ENCODE measurements at places on chromosomes 1 and 21. TPM values are rescaled to one million over a fixed set of nuclear protein-coding genes. Genes with fewer than 3 reads are reported as not detected.

DNA sequence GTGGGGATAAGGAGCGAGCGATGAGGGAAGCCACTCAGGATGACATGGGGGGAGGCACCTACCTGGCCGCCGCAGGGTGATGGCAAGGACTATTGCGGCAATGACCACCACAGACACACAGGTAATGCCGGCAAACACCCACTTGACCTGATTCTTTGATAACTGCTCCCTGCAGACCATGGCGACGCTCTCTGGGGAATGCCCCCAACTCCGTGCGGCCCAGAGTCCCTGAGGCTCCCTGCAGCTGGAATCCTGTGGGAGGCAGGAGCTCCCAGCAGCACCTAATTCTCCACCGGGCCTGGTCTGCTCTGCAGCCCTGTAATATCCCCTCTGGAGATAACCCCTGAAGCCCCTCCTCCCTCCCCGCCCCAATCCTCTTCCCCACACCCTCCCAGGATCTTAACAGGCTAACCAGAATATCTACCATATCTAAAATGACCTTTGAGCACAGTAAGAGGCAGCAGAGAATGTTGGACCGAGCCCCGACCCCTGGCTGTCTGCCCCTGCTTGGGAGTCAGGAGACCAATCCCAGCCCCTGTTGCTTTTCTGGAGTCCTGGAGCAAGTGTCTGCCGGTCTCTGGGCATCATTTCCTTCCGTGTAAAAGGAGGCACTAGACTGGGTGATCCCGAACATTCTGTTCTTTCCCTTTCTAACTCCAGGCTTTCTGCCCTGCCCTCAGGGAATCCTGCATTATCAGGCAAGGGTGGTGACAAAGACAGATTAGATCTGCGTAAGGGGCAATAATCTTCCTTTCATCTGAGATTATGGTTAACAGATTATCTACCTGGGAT, at the start of gene FAM151A:
FAM151A (minus strand) TSS at position 310 of the 792 bp plus-strand sequence; CDS start at position 180, 130 bp downstream.
- H3K36me3 ChIP-seq: no peaks in the 10 kb centered on the region
- no peak for DNase-seq
- no peaks in the 10 kb centered on the region for H3K27me3 ChIP-seq
- H3K4me3 ChIP-seq: no peak within 1 kb of the TSS
- no peak within 1 kb of the TSS for H3K27ac ChIP-seq
- H3K4me1 ChIP-seq: peaks cover 4% of the 10 kb centered on the region

Gene OR2AJ1
- not detected for total RNA-seq

GRCh38 chr1:35398739-35399138, 130.2 kb downstream of the ZMYM4 start:
- H3K27ac ChIP-seq: no peak overlapping the region
- no peak for DNase-seq
- H3K27me3 ChIP-seq: no peaks in the 10 kb centered on the region
- H3K36me3 ChIP-seq: peaks cover 19% of the 10 kb centered on the region

- no peaks in the 10 kb centered on the region for H3K27me3 ChIP-seq
- no peaks in the 10 kb centered on the region for H3K4me1 ChIP-seq
- H3K27ac ChIP-seq: no peak overlapping the region
- DNase-seq: no peak
- no peaks in the 10 kb centered on the region for H3K36me3 ChIP-seq
Observed at GRCh38 chr1:80048716-80049115, 1042.2 kb upstream of the ADGRL4 start.

- peaks cover 45% of the 10 kb centered on the region for H3K36me3 ChIP-seq
- no peaks in the 10 kb centered on the region for H3K27me3 ChIP-seq
- no peak overlapping the region for H3K4me3 ChIP-seq
- DNase-seq: no peak
Observed at GRCh38 chr1:32170991-32171390, 8.5 kb upstream of the TXLNA start.

DNA sequence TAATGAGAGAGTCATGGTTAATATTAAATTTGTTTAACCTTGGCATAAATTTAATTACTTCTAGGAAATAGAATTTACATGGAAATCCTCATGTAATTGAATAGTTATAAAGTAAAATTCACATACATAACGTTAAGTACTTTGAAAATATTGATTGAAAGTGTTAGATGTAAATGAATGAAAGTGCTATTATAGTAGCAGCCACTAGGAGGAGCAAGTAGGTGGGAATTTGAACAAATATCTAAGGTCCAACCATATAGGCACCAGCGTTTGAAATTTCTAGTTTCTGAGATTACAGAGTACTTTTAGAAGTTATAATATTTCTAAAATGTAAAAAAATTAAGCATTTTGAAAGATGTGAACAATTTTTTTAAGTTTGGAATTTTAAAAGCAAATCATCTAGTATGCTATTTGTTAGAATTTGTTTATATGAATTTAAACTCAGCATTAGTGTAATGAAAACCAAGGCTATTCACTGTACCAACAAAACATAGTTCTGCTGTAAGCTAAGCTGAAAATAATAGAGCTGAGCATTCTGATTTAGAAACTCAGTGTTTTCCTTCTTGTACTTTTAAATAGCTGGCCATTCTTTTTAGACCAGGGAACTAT, 3.3 kb downstream of the B3GALT2 start:
- no peaks in the 10 kb centered on the region for H3K36me3 ChIP-seq
- DNase-seq: no peak
- no peaks in the 10 kb centered on the region for H3K4me1 ChIP-seq
- H3K4me3 ChIP-seq: no peak overlapping the region
- H3K27ac ChIP-seq: no peak overlapping the region

GRCh38 chr1:188827400-188827799, 1650.3 kb downstream of the BRINP3 start:
- no peaks in the 10 kb centered on the region for H3K27me3 ChIP-seq
- no peak for DNase-seq
- no peaks in the 10 kb centered on the region for H3K36me3 ChIP-seq
- no peak overlapping the region for H3K4me3 ChIP-seq
- H3K27ac ChIP-seq: no peak overlapping the region

DNA sequence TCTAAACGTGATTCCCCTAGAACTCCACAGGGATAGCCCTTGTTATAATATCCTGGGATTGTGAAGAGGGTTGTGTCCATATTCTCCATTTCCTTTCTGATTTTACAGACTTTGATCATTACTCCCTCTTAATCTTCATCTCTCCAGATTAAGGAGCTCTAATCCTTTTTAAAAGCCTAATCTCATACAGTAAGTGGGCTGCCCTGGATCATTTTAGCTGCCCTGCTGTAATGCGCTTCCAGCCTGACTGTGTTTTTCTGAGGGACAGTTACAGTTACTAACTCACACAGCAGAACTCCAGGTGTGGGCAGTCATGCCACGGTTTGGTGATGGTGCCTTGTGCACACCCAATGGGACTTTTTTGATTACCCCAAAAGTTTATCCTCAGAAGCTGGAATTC, 33.5 kb downstream of the PROX1 start:
- no peaks in the 10 kb centered on the region for H3K27me3 ChIP-seq
- DNase-seq: no peak
- no peaks in the 10 kb centered on the region for H3K36me3 ChIP-seq

Gene RGL1
- 2.4 TPM for total RNA-seq

Gene CTH
- 34.5 TPM for total RNA-seq

Gene SUSD4
- total RNA-seq: 3.9 TPM

Gene GADD45A
- 15.6 TPM for total RNA-seq

Gene TFF2
- total RNA-seq: not detected

DNA sequence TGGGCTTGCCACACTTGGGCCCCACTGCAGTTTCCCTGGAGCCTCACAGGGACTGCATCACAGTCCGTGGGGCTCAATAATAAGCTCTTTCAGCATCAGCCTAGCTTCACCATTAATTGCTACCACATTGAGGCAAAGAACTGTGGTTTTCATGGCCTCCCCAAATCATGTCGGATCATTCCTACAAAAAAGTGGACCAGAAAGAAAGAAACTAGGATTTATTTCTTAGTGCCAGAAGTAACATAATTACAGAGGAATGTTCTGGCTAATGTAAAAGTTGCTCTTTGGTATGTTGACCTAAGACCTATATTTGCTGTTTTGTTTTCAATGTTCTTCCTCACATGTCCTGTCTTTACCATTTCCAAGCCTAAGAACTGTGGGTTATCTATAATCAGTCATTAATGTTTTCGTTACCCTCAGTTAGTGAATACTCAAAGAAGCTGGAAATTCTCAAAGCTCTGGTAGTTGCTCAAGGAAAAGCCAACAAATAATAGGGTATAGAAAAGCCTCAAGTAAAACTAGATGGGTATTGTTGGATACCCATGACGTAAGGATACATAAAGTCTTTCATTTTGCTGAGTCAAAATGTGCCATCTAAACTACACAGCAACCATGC, 173.9 kb downstream of the LTN1 start:
- DNase-seq: no peak
- no peak overlapping the region for H3K4me3 ChIP-seq
- H3K36me3 ChIP-seq: no peaks in the 10 kb centered on the region
- H3K27ac ChIP-seq: no peak overlapping the region
- no peaks in the 10 kb centered on the region for H3K4me1 ChIP-seq
- H3K27me3 ChIP-seq: peaks cover 1% of the 10 kb centered on the region

Gene MLLT11
- total RNA-seq: 18.1 TPM

- H3K4me1 ChIP-seq: peaks cover 5% of the 10 kb centered on the region
- no peak for DNase-seq
- no peak overlapping the region for H3K27ac ChIP-seq
- H3K36me3 ChIP-seq: no peaks in the 10 kb centered on the region
Observed at GRCh38 chr1:85544689-85545215, 35.8 kb upstream of the CCN1 start.

- no peak overlapping the region for H3K4me3 ChIP-seq
- peaks cover 2% of the 10 kb centered on the region for H3K27me3 ChIP-seq
- H3K4me1 ChIP-seq: no peaks in the 10 kb centered on the region
- no peak overlapping the region for H3K27ac ChIP-seq
- DNase-seq: no peak
- no peaks in the 10 kb centered on the region for H3K36me3 ChIP-seq
Observed at GRCh38 chr1:47754221-47754620, 243.0 kb downstream of the TRABD2B start.

- H3K4me3 ChIP-seq: no peak overlapping the region
- no peak overlapping the region for H3K27ac ChIP-seq
Observed at GRCh38 chr1:24420547-24420946, 4.9 kb downstream of the NIPAL3 start.

Gene RGS13
- not detected for total RNA-seq

DNA sequence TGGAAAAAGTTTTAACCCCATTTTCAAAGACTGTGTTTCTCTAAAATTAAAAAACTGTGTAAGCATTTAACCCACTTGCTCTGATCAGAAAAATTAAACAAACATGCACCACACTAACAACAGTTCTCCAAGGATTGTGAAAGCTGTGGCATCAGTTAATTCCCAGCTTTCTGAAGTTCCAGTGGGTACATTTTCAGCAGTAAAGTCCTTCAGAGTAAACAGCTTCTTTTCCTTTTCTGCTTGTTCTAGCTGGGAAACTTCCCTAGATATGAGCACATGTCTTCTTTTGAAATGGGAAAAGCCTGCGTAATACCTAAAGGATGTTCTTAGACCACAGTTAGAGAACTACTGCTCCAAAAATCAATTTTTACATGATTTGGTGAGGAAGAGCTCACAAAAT, 11.1 kb downstream of the PRRX1 start:
- no peak overlapping the region for H3K4me3 ChIP-seq
- no peak overlapping the region for H3K27ac ChIP-seq
- DNase-seq: no peak
- H3K36me3 ChIP-seq: no peaks in the 10 kb centered on the region

Gene ADORA1
- total RNA-seq: 3.5 TPM

DNA sequence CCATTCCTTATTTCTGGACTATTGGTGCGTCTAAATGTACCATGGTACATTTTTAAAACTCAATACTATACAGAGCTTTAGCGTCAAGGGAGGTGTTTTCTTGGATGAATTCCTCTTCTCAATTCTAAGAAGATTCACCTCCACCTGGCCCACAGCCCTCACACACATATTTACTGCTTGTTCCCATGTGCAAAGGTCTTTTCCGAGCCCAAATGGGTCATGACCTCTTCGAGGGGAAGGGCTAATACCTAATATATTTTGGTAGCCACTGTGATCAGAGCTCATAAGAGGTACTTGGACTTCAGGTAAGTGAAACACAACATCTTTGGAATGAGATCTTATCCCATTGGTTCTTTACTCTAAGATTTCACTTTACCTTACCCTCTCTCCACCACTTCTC, 205.9 kb downstream of the SDCCAG8 start:
- H3K36me3 ChIP-seq: no peaks in the 10 kb centered on the region
- H3K4me1 ChIP-seq: no peaks in the 10 kb centered on the region
- H3K27ac ChIP-seq: no peak overlapping the region
- H3K4me3 ChIP-seq: no peak overlapping the region

Gene F5
- total RNA-seq: not detected

DNA sequence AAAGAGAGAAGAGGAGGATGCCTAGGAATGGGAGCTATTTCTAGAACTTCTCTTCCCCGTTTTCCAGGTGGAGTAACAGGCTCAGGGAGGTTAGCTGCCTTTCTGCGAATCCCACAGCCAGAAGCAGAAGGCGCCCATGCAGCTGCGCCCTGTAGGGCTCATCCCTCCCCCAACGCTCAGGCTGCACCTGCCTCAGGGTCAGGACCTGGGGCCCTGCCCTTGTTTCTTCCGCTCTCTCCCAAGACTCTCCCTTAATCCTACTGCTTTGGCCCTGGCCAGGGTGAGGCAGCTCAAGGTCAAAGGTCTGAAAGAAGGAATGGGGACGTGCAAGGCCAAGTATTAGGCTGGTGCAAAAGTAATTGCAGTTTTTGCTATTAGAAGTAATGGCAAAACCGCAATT, 30.5 kb upstream of the PADI2 start:
- no peaks in the 10 kb centered on the region for H3K4me1 ChIP-seq
- H3K27ac ChIP-seq: no peak overlapping the region
- no peak for DNase-seq

DNA sequence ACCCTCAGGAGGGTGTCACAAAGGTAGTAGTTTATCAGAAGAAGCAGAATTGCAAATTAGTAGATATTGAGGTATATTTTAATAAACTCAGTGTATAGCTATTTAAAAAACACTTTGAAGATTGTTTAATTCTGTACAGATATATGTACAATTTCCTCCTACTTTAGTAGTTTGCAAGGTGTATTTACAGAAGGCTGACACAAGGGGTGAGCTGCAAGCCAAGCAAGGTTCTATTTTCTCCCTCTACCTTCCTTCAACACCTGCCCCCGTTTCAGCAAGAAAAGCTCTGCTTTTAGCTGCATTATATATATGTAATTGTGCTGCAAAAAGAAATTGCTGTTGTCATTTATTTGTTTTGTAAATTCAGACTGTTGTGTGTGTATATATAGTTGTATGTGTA, 674.2 kb upstream of the PKN2 start:
- no peaks in the 10 kb centered on the region for H3K4me1 ChIP-seq
- H3K36me3 ChIP-seq: no peaks in the 10 kb centered on the region
- H3K27ac ChIP-seq: no peak overlapping the region
- H3K4me3 ChIP-seq: no peak overlapping the region
- H3K27me3 ChIP-seq: no peaks in the 10 kb centered on the region

DNA sequence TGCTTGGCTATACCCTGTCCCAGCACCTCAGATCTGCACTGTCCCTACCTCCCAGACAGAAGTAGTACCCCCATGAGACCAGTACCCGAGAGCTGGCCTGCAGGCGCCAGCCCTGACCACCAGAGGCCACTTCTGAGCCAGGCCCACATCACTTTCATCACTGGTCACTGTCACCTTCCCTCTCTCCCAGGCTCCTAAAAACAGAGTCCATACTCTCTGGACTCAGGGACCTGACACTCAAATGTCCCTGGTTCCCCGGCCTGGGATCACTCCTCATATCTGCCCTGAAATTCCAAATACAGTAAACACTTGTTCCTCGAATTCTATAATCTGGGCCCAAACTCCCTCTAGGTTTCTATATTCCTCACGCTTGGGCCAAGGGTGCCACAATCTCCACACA, 18.7 kb downstream of the TMEM53 start:
- H3K36me3 ChIP-seq: no peaks in the 10 kb centered on the region
- no peaks in the 10 kb centered on the region for H3K4me1 ChIP-seq
- no peak for DNase-seq
- H3K27me3 ChIP-seq: no peaks in the 10 kb centered on the region
- H3K27ac ChIP-seq: no peak overlapping the region

Gene OR10Z1
- total RNA-seq: not detected

Gene SLAMF8
- not detected for total RNA-seq

Gene MCOLN2
- 6.1 TPM for total RNA-seq

Measured in H1 (cell line).